ENCODE measurements at places on chromosomes 6 and 20. TPM values are rescaled to one million over a fixed set of nuclear protein-coding genes. Genes with fewer than 3 reads are reported as not detected.

GRCh38 chr6:15299430-15300131 is 53.7 kb downstream of the JARID2 start:
- H3K4me1 ChIP-seq: peaks cover 25% of the 10 kb centered on the region
- H3K4me3 ChIP-seq: no peak overlapping the region
- no peak for DNase-seq
- H3K27ac ChIP-seq: no peak overlapping the region
- no peaks in the 10 kb centered on the region for H3K27me3 ChIP-seq
- H3K36me3 ChIP-seq: no peaks in the 10 kb centered on the region

- peaks cover 7% of the 10 kb centered on the region for H3K4me1 ChIP-seq
- no peak for DNase-seq
- H3K27ac ChIP-seq: no peak overlapping the region
- no peaks in the 10 kb centered on the region for H3K36me3 ChIP-seq
- no peak overlapping the region for H3K4me3 ChIP-seq
Measured at GRCh38 chr20:4959592-4959991, 41.7 kb downstream of the SLC23A2 start.

The SCUBE3 gene
- 1.7 TPM for total RNA-seq

GRCh38 chr20:47805951-47806350 is 20.7 kb upstream of the SULF2 start:
- no peak overlapping the region for H3K27ac ChIP-seq
- DNase-seq: no peak
- H3K4me1 ChIP-seq: no peaks in the 10 kb centered on the region
- no peaks in the 10 kb centered on the region for H3K36me3 ChIP-seq

GRCh38 chr6:70547313-70547712 is 19.4 kb upstream of the SDHAF4 start:
- H3K36me3 ChIP-seq: no peaks in the 10 kb centered on the region
- no peak overlapping the region for H3K4me3 ChIP-seq
- no peak overlapping the region for H3K27ac ChIP-seq
- no peaks in the 10 kb centered on the region for H3K4me1 ChIP-seq

DNA sequence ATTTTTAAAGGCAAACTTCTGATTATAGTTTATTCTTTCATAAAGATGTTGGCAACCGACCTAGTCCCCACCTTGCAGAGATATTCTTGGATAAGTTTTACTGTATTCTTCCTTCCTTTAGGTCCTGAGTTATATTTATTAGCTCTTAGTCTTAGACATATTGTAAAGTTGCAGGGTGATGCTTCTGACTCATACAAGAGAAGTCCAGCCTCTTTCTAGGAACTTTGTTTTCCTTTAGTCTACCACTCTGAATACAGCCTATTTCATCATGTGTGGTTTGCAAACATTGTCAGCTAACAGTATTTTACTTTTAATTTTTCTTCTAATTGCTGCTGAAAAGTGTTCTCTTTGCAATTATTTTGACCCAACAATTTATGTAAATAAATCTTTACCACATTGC is 686.7 kb downstream of the COL12A1 start:
- DNase-seq: no peak
- H3K27me3 ChIP-seq: no peaks in the 10 kb centered on the region
- no peaks in the 10 kb centered on the region for H3K4me1 ChIP-seq
- no peaks in the 10 kb centered on the region for H3K36me3 ChIP-seq
- H3K27ac ChIP-seq: no peak overlapping the region

DNA sequence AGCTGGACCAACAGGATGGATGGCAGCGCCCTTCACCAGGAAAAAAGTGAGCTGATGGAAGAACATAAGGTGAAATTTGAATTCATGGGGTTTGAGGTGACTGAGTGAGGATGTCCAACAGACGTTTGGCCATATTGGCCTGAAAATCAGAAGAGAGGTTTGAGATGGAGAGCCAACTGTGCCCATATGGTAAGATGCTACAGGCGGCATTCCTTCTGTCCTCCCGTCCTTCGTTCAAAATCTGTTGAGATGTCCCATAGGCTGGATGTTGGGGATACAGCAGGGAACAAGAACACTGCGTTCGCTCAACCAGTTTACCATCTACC is 468 bp upstream of the CMTR1 start:
- H3K27ac ChIP-seq: peak overlapping the region; percentile 91
- DNase-seq: no peak
- no peaks in the 10 kb centered on the region for H3K36me3 ChIP-seq
- H3K27me3 ChIP-seq: no peaks in the 10 kb centered on the region

- H3K4me3 ChIP-seq: no peak overlapping the region
- H3K36me3 ChIP-seq: no peaks in the 10 kb centered on the region
- DNase-seq: no peak
- no peaks in the 10 kb centered on the region for H3K27me3 ChIP-seq
- H3K4me1 ChIP-seq: no peaks in the 10 kb centered on the region
- no peak overlapping the region for H3K27ac ChIP-seq
Measured at GRCh38 chr6:42148058-42148457, 5.6 kb upstream of the C6orf132 start.
